Stimulated activated CD4-positive, alpha-beta T cell treated with anti-CD3 and anti-CD28 coated beads, TNF-alpha, amount 100 ng/mL, for 4 hours (primary cell): ENCODE measurements at places on chromosomes 13 and 19.

DNA sequence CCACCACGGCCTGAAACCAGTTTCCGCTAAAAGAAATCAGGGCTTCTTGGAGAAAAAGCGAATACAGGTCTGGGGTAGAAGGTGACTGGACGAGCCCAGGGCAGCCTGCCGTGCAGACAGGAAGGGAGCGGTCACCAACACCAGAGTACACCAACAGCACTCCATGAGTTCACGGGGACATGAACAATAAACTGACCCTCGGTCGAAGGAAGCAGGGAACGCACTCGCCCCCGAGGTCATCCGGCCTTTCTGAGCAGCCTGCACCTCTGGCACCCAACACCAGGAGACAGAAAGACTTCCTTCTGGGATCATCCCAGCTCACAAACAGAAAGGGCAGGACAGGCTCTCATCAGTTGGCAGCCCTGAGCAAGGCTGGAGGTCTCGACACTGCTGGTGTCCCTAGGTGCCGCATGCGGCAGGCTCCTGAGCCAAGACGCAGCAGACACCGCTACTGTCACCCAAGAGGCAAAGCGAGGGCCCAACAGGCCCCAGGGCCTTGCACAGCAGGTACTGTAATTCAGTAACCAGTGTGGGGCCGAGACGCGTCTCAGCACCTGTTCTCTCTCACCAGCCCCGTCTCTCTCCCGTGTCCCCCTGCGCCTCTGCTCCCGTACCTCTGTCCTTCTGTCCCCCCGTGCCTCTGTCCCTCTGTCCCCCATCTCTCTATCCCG, 18.0 kb downstream of the DCUN1D2 start:
- DNase-seq, result no peak

GRCh38 chr19:51742789-51743188, 8.9 kb downstream of the FPR1 start:
- no peak for DNase-seq

- DNase-seq, result no peak
Measured at GRCh38 chr13:112069845-112070251, 2.9 kb downstream of the SOX1 start.

GRCh38 chr19:14575428-14575980, 3.6 kb upstream of the NDUFB7 start:
- DNase-seq, result no peak

DNA sequence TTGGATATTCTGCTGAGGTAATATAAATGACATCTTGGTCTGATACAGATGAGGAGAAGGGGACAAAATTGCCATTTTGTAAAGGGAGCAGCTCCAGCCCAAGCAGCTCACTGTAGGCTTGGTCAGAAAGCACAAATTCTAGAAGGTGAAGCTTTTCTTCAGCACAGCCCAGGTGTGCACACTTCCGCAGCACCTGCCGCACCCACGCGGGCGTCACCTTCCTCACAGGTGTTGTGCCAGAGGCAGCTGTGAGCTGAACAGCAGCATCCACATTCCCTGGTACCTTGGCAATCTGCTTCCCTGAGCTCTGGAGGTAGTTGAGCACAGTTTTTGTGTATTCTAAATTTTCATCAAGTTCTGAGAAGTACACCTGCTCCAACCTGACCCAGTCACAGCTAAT, 79.0 kb downstream of the SACS start:
- DNase-seq, result no peak
